Cardiac muscle cell (in vitro differentiated cells and primary cell): ENCODE measurements at places on chromosomes 4 and X. TPM values are rescaled to one million over a fixed set of nuclear protein-coding genes. Genes with fewer than 3 reads are reported as not detected.
A peak's percentile ranks its signal among the peaks of the same experiment; 100 is the strongest.

GRCh38 chr4:88609387-88609786 lies 17.1 kb downstream of the HERC3 start:
- peaks cover 15% of the 10 kb centered on the region for H3K36me3 ChIP-seq
- no peak overlapping the region for H3K4me3 ChIP-seq
- H3K27me3 ChIP-seq = no peaks in the 10 kb centered on the region
- H3K4me1 ChIP-seq = peaks cover 14% of the 10 kb centered on the region

DNA sequence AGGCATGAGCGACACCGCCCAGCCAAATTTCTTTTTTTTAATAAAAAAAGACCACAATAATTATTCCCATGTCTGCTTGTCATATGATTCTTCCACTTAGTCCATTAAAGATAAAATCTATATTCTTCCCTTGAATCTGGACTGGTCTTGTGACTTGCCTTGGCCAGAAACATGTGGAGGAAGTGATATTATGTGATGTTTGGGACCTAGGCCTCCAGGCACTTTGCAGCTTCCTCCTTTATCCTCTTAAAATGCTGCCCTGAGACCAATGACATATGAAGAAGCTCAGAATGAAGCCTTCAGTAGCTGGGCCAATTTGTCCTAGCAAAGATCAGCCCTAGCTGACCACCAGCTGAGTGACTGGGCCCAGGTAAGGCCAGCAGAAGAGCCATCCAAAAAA lies 250.0 kb downstream of the INPP4B start:
- no peaks in the 10 kb centered on the region for H3K27me3 ChIP-seq
- DNase-seq = no peak
- no peak overlapping the region for H3K4me3 ChIP-seq
- H3K27ac ChIP-seq = no peak overlapping the region
- H3K36me3 ChIP-seq = no peaks in the 10 kb centered on the region

- no peak overlapping the region for H3K4me3 ChIP-seq
- DNase-seq = no peak
- H3K36me3 ChIP-seq = no peaks in the 10 kb centered on the region
- H3K4me1 ChIP-seq = no peaks in the 10 kb centered on the region
- H3K27ac ChIP-seq = no peak overlapping the region
These were observed 207.4 kb downstream of the TMA16 start for GRCh38 chr4:163701916-163702315.

GRCh38 chrX:110803506-110803905 lies 7.9 kb upstream of the CHRDL1 start:
- H3K27ac ChIP-seq = no peak overlapping the region
- DNase-seq = no peak
- H3K36me3 ChIP-seq = no peaks in the 10 kb centered on the region
- H3K27me3 ChIP-seq = peaks cover 21% of the 10 kb centered on the region

DNA sequence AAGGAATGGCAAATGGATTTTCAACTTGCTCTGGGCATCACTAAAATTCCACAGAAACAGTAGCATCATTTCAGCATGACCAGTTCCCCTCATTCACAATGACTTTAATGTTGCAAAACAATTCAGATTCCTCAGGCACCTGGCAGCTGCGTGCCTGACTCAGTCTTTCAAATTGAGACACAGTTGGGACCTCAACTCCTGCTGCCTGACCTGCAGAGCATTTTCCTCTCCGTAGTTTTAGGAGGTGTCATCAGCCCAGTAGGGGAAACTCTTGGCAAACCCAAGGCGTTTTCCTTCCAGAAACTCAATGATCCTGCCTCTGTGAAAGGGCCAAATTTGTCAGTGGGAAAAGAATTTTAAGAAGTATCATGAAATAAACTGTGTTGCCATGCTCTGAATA lies 388.9 kb downstream of the SPRY1 start:
- no peaks in the 10 kb centered on the region for H3K4me1 ChIP-seq
- H3K27ac ChIP-seq = no peak overlapping the region
- no peak overlapping the region for H3K4me3 ChIP-seq
- peak; percentile 82 for DNase-seq

GRCh38 chr4:56742080-56742871 lies 61.2 kb upstream of the HOPX start:
- peak; percentile 34 for DNase-seq
- H3K4me3 ChIP-seq = no peak overlapping the region
- no peak overlapping the region for H3K27ac ChIP-seq
- H3K36me3 ChIP-seq = no peaks in the 10 kb centered on the region
- H3K27me3 ChIP-seq = no peaks in the 10 kb centered on the region
- H3K4me1 ChIP-seq = no peaks in the 10 kb centered on the region

DNA sequence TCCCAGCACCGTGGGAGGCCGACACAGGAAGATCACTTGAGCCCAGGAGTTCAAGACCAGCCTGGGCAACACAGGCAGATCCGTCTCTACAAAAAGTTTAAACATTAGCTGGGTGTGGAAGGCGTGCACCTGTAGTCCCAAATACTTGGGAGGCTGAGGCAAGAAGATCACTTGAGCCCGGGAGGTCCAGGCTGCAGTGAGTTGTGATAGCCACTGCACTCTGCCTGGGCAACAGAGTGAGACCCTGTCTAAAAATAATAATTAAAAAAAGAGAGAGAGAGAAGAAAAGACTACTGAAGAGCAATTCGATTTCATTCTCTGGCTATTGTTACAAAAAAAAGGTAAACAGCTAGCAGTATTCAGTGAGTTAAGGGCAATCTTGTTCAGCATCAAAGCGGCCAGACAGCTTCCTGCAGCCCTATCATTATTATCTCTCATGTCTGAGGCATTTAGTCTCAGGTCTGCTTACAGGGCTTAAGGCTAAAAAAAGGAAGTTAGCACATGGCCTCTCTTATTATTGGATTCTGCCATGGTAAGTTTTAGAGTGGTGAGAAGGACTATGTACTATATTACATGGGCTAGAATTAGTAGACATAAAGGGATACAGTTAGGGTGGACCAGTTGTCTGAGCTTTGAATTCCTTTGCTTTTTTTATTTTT lies 37.9 kb downstream of the ARHGEF6 start:
- H3K27me3 ChIP-seq = no peaks in the 10 kb centered on the region
- H3K4me3 ChIP-seq = no peak overlapping the region
- no peaks in the 10 kb centered on the region for H3K4me1 ChIP-seq
- H3K36me3 ChIP-seq = no peaks in the 10 kb centered on the region
- DNase-seq = no peak
- no peak overlapping the region for H3K27ac ChIP-seq

- H3K27ac ChIP-seq = no peak overlapping the region
- H3K4me1 ChIP-seq = no peaks in the 10 kb centered on the region
- no peak for DNase-seq
- H3K36me3 ChIP-seq = no peaks in the 10 kb centered on the region
These were observed 77.7 kb upstream of the DHX15 start for GRCh38 chr4:24662056-24662455.

DNA sequence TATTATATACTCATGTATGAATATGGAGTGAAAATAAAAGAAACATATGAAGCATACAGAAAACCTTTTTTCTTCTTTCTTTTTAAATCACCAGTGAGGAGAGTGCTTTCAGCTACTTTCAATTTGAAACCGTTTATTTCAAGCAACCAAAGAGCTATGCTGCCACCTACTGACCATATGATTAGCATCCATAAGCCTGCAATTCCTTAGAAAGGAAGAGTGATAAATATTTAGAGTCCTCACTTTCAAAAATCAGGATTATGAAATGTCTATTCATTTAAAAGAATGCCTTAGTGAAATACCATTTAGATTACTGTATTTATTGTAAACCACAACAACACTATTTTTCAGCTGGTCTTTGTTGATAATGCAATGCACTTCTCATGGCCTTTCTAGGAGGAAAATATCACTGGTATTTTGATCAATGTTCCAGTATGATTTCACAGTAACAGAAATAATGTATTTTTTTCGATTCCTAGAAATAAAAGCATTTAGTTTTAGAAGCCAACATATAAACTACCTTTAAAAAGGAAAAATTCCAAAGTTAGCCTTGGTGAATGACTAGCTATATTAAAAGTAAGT lies 667.6 kb downstream of the PCDH18 start:
- no peaks in the 10 kb centered on the region for H3K27me3 ChIP-seq
- no peak overlapping the region for H3K4me3 ChIP-seq
- no peaks in the 10 kb centered on the region for H3K36me3 ChIP-seq
- no peak overlapping the region for H3K27ac ChIP-seq
- no peaks in the 10 kb centered on the region for H3K4me1 ChIP-seq

GRCh38 chrX:70253377-70254062 lies 6.5 kb downstream of the P2RY4 start:
- H3K4me3 ChIP-seq = no peak overlapping the region
- H3K36me3 ChIP-seq = no peaks in the 10 kb centered on the region
- H3K4me1 ChIP-seq = no peaks in the 10 kb centered on the region
- DNase-seq = no peak
- H3K27ac ChIP-seq = no peak overlapping the region

DNA sequence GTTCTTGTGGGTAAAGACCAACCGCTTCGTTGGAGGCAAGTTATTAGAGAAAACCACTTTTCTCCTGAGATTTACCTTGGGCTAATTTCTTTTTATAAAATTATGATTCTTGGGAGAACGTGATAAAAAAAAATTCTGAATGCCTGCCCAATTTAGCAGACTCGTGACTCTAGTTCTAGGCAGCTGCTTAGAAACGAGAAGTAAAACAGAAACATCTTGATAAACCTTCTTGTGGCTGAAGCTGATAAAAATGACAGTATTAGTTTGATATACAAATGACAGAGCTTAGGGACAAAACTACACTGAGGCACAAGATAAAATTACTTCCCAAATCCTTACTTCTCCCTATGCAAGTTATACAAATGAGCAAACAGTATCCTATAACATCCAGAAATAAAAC lies 458.9 kb upstream of the TEX13C start:
- H3K27me3 ChIP-seq = no peaks in the 10 kb centered on the region
- H3K36me3 ChIP-seq = no peaks in the 10 kb centered on the region
- no peak overlapping the region for H3K4me3 ChIP-seq
- H3K4me1 ChIP-seq = no peaks in the 10 kb centered on the region
- DNase-seq = no peak

- no peaks in the 10 kb centered on the region for H3K36me3 ChIP-seq
- H3K4me1 ChIP-seq = no peaks in the 10 kb centered on the region
- DNase-seq = no peak
These were observed 43.0 kb downstream of the RBMX2 start for GRCh38 chrX:130444641-130445336.

DNA sequence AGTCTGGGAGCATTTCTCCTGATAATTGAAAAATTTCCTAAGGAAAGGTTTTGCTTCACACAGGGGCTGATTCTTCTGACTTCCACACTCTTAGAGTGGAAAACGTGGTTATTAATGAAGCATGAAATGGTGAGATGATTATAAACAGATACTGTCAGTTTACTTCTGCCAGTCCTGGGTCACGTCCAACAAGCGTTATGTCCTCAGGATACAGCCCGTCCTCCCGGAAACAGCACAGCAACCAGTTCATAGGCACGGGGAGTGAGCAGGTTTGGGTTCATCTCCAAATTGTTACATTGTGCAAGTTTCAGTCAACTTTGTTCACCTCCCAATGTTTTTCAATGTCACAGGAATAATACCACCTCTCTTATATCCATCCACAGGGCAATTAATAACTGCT lies 98.8 kb downstream of the NPNT start:
- no peak overlapping the region for H3K27ac ChIP-seq
- H3K4me1 ChIP-seq = peaks cover 8% of the 10 kb centered on the region
- DNase-seq = no peak
- H3K36me3 ChIP-seq = no peaks in the 10 kb centered on the region
- H3K4me3 ChIP-seq = no peak overlapping the region
- H3K27me3 ChIP-seq = no peaks in the 10 kb centered on the region

DNA sequence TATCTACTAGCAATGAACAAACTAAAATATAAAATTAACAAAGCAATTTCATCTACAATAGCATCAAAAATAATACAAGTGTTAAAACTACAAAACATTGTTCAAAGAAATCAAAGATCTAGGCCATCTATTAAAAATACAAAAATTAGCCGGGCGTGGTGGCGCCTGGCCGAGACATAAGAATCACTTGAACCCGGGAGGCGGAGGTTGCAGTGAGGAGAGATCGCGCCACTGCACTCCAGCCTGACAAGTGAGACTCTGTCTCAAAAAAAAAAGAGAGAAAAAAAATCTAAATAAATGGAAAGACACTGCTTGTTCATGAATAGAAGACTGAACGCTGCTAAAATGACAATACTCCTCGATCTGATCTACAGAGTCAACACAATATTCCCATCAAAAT lies 139.2 kb downstream of the RBM47 start:
- H3K4me3 ChIP-seq = no peak overlapping the region
- H3K27me3 ChIP-seq = no peaks in the 10 kb centered on the region
- H3K27ac ChIP-seq = no peak overlapping the region
- no peaks in the 10 kb centered on the region for H3K36me3 ChIP-seq

DNA sequence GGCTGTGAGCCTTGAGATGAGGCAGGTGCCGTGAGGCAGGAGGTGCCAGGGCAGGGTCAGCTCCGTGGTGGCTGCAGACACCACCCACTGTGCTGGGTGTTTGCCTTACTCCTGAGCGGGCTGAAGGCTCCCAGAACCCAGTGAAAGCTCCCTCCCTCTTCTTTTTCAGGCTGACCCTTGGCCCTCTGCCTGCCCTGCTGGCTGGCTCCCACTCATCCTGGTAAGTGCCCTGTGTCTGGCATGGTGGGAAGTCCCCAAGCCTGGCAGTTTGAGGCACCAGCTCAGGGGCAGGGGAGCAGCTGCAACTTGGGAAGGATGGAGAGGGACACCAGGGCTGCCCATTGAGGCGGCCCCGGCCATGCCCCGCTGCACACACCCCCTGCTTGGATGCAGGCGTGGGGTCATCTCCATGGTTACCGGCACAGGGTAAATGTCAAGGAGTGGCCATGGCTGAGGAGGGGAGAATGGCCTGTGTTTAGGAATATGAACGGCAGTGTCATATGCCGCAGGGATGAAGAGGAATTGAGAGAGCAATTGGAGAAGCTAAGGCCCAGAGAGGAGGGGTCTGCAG lies 16.8 kb downstream of the SH3BP2 start:
- no peak for DNase-seq
- H3K27me3 ChIP-seq = no peaks in the 10 kb centered on the region
- no peak overlapping the region for H3K27ac ChIP-seq

DNA sequence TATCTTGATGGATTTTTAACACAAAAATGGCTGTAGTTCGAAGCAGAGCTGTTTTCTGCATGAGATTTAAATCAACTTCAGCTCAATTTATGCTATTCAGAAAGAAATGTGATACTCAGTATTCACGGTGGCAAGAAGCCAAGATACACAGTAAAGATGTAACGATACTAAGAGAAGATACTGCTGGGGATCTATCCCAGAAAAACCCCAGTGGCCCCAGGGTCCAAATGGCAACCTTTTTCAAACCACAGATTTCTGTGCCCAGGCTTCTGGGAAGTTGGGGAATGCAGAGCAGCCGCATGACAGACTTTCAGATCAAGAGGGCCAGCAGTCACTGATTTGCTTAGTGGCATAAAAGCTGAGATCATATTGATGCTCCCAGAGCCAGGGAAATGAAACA lies 353.9 kb downstream of the AFF2 start:
- no peak overlapping the region for H3K4me3 ChIP-seq
- no peaks in the 10 kb centered on the region for H3K36me3 ChIP-seq
- DNase-seq = no peak
- H3K27me3 ChIP-seq = no peaks in the 10 kb centered on the region
- H3K27ac ChIP-seq = no peak overlapping the region

Gene EXOSC9
- 26.5 and 33.0 TPM in 2 replicates for total RNA-seq

Gene SPANXD
- not detected in 2 replicates for total RNA-seq

Gene RASGEF1B
- 3.0 and 4.6 TPM in 2 replicates for total RNA-seq

Gene CWH43
- total RNA-seq = not detected in 2 replicates

Gene CSAG2
- not detected in 2 replicates for total RNA-seq

Gene PTPN13
- total RNA-seq = 29.2 and 38.2 TPM in 2 replicates

Gene TREX2
- total RNA-seq = 0.36 TPM in 1 of 2 replicates, not detected in the other

Gene FBXO8
- 17.5 and 18.1 TPM in 2 replicates for total RNA-seq

Gene TNIP3
- total RNA-seq = not detected in 2 replicates

Gene FAM9B
- not detected in 2 replicates for total RNA-seq

Gene RNF150
- total RNA-seq = 31.3 and 57.4 TPM in 2 replicates

Gene UGT2A1
- not detected in 2 replicates for total RNA-seq

Gene TEX11
- total RNA-seq = 0.07 TPM in 1 of 2 replicates, not detected in the other

Gene USP51
- 4.8 and 7.3 TPM in 2 replicates for total RNA-seq

Gene USP27X
- 2.9 and 3.8 TPM in 2 replicates for total RNA-seq
